ENCODE measurements at places on chromosomes 11 and 22.

- peak; percentile 54 for DNase-seq
These were observed 3.3 kb upstream of the BCL9L start for GRCh38 chr11:118928870-118929500.

DNA sequence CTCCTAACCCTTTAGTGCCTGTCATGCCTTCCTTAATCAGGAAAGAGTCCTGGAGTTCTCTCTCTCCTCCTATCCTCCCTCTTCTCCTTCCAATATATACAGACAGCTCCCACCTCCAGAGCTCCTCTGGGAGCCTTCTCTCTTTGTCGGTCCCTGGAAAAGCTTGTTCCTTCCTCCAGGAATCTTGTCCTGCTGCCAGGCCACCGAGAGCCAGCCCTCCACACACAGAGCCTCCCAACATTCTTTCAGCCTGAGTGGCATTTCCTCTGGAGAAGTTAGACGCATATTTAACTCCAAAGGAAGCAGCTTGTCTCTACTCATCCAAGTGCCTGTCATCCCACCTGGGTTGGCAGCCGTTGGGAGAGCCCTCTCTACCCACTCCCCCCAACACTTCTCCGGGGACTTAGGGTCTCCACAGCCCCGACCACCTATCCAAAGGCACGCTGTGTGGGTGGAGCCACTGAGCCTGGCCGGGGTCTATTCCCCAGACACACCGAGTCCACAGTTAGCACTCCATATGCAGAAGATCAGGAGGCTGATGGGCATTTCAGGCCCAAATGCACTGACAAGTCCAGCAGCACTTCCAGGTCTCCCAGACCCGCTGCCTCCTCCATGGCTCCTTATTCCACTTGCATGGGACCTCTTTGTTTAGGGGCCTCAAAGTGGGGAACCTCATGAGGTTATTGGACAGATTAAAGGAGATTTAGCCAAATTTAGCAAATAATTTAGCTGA is 31.1 kb downstream of the DKK3 start:
- no peak for DNase-seq

DNA sequence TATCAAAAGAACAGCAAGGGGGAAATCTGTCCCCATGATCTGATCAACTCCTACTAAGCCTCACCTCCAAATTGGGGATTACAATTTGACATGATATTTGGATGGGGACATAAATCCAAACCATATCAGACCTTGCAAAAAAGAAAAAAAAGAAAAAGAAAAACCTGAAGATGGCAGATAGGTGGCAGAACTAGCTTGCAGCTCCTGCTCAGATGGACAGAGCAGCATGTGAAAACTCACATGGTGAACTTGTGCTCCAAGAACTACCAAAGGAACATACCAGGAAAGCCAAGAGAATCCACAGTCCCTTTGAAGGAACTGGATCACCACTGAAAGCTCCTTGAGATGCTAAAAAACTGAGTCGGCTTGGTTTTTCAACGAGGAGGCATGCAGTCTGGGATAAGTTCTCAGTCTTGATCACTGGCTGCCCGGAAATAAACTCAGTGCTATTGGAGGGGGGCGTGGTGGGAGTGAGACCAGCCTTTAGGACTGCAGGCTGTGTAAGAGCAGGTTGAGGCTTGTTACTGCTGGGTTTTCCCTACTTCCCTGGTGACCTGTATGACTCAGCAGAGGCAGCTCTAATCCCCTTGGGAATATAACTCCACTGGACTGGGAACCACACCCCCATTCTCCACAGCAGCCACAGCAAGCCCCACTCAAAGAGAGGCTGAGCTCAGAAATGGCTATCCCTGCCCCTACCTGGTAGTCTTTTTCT is 358.3 kb upstream of the ARHGAP42 start:
- no peak for DNase-seq

DNA sequence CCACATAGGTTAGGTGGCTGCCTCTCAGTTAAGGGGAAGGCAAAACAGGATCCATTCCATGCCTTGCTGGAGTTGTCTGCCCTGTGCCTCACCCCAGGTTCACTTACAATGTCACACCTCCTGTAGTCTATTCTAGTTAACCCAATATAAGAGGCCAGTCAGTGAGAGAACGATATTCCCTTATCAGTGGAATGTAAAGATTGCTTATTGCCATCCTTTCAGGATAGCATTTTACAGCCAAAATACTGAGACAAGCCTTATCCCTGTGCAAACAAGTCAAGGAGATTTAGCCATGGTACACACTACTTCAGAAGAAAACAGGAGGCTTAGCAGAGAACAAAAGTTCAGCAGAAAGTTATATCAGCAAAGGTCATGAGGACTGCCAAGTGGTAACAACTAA is 5.5 kb downstream of the CYP2R1 start:
- no peak for DNase-seq

DNA sequence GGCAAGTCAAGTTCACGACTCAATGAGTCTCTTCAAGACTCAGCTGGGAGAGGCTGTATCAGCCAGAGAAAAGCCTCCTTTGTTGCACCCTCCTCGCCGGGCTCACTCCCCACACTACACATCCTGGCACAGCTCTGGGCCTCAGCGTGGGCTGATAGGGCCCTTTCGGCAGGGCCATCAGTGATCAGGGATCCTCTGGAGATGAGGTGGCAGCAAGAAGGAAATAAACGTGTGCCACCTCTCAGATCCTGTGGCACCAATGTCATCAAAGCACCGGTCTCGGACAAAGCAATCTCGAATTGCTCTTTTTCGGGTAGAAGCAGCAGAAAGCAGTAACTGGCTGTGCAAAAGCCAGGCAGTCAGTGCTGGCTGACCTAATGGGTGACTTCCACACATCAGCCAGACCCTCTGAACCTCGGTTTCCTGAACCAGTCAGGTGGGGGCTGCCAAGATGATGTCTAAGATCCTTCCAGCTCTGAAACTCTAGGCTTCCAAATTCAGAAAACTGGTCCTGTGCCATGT is 2.1 kb downstream of the EHD1 start:
- DNase-seq, result no peak

DNA sequence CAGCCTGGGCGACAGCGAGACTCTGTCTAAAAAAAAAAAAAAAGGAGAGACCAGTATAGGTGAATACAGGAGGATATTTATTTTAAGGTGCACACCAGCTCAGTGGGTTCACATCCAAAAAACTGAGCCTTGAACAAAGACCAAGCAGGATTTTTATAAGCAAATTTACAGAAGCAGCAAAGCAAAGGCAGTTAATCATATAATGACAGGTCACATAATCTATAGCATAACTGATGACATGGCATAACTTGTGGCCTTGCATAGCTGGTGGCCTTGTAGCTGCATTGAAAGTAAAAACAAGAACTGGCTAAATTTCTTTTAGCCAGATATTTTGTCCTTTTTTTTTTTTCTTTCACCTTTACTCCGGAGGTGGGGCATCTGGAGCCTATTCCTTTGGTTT is 2.7 kb upstream of the PLAAT3 start:
- no peak for DNase-seq

- DNase-seq, result no peak
These were observed 59.6 kb downstream of the TRMU start for GRCh38 chr22:46395145-46395544.

DNA sequence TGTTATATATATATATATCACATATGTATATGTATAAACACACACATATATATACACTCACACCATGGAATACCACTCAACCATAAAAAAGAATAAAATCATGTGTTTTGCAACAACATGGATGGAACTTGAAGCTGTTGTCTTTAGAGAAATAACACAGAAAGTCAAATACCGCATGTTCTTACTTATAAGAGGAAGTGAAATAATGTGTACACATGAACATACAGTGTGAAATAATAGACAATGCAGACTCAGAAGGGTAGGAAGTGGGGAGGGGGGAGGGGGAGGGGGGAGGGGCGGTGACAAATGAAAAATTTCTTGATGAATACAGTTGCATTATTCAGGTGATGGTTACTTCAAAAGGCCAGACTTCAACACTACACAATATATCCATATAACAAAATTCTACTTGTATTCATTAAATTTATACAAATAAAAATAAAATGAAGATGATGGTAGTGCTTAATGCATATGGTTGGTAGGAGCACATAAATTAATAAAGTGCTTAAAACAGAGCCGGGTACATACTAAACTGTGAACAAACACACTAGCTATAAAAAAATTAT is 5.8 kb upstream of the OR5B2 start:
- no peak for DNase-seq

GRCh38 chr22:30439836-30440235 is 14.3 kb downstream of the MTFP1 start:
- DNase-seq, result no peak

DNA sequence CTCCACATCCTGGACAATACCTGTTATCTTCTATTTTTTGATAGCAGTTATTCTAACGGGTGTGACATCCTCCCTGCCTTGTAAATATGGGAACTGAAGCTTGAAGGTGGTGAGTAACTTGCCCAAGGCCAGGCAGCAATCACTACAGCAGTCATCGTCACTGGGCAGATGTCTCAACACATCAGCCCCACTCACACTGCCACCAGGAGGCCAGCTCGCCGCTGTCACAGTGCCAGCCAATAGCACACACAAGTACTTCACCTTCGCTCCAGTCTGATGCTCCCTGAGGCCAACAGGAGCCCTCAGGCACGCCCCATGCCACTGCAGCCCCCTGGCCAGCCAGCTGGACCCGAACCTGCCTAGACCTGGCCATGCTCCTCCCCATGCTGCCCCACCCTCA is 4.9 kb upstream of the TTLL1 start:
- DNase-seq, result peak; percentile 20

All from COR-L47 (cell line).